ENCODE measurements at places on chromosomes 2 and 18.

DNA sequence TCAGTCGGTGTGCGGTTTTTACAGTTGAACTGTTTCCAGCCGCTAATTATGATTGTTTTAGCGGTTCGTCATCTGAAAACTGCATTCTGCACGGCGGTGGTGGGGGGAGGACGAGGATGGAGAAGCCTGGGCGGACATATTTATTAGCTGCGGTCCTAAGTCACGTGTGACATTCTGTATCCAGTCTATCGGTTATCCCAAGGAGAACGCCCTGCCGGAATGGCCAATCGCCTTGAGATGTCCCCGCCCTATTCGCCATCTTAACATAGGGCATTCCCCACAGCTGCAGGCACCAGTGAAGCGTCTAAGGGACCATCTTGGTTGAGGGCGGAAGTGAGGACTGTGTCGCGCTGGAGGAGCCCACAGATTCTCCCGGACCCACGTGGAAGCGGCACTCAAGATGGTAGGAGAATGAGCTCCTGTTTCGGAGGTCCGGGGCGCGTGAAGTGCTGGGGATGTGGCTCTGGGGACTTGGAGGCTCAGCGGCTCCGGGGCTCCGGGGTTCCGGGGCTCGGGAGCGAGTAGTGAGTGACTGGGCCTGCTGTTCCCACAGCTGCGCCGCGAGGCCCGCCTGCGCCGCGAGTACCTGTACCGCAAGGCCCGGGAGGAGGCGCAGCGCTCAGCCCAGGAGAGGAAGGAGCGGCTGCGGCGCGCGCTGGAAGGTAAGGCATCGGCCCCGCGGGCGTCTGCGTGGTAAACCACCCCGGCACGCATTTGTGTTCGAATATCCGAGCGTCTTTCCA, at the start of gene IMP4:
TSS of gene IMP4 (plus strand) at position 365 of the 743 bp plus-strand sequence. CDS start at position 401, 36 bp downstream.
- peak; percentile 80 for DNase-seq

DNA sequence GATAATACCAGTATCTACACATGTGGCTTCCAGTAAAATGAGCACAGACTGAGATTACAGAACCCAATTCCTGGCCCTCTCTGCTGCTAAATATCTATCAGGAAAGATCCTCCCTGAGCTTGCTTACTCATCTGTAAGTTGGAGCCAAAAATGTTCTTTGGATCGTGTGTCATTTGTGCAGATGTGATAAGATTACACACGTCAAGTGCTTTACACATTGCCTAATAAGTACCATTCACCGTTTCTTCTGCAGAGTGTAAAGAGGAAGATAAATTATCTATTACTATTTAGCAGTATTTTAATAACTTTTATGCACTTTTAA, 23.2 kb upstream of the SLC20A1 start:
- no peak for DNase-seq

DNA sequence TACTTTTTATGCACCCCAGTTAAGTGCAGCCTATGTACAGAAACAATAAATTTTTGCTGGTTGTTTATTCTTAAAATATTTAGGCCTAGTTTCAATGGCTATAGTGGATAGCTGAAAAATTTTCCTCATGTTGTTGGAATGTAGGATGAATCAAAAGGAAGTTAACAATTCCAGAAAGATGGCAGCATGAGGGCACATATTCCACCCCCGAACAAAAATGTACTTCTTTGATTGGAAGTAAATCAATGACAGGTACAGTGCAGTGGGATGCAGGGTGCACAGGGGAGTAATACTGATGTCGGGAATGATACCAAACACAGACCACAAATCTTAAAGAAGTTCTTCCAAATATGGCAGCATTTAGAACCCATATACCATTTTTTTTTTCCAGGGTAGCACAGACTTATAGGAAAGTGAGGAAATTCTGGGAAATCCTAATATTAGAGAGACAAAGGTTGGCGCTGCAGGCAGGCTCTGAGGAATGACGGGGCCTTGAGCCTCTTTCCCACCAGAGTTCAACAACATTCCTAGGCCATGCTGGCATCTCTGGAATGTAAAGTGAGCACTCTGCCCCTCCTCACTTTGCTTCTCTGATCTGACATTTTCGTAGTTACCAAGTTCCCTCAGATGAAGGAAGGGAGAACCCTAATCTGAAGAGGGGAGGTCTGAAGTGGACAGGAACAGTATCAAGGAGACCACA, 36.6 kb upstream of the IKZF2 start:
- no peak for DNase-seq

DNA sequence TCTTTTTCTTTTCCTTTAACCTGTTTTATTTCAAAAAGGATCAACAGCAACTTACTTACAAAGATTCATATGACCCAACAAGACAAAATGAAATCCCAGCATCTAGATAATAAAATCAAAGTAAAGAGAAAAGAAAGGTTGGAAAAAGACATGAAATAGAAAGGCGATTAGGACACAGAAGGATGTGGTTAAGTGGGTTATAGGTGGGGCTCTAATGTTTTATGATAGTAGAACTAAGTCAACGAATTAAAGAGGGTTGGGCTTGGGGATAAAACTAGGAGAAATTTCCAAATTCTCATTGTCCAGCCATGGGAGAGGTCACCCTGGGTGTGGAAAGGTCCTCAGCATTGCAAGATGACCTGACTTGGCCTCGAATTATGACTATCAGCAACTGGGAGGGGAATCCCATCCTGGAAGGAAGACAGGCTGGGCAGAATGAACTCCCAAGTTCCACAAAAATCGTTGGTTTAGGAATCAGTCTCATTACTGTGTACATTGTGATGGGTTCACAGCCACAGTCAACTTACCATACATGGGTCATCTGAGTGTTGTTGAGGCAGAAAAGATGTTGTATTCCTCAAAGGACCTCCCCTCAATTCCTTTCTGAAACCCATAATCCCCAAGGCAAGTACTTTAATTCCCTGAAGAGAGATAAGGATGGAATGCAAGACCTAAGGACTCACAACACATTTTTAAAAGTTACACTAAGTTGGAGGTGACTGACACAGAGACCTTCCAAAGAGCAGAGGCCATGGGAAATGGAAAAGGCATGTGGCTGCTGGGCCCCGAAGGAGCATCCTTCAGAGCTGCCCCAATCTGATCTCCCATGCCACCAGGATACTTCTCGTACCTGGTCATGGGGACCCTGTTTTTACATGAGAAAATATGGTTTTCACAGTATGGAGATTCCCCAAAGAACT, 167.6 kb downstream of the UXS1 start:
- DNase-seq: no peak

DNA sequence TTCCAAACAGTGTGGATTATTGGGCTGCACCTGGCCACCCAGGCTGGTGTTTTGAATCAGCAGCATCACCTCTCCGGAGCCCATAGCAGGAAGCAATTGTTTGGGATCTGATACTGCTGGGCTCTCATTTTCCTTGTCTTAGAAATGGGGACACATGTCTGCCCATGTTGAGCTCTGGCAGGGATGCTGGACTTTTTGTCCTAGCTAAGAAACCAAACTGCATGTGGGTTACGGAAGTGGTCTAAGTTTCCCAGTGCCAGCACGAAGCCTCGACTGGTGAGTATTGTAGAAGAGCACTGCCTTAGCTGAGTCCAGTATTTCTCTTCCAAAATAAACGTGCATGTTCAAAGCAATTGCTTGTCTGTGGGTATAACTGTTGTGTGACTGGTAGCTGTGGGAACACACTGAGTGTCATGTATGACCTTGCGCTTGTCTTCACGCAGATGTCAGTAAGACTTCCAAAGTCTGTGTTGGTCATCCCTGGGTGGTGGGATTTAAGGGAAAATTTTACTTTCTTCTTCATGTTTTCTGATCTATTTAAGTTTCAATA, 43.6 kb downstream of the SH3RF3 start:
- no peak for DNase-seq

GRCh38 chr2:121368836-121369235, 83.8 kb upstream of the TFCP2L1 start:
- DNase-seq: no peak

DNA sequence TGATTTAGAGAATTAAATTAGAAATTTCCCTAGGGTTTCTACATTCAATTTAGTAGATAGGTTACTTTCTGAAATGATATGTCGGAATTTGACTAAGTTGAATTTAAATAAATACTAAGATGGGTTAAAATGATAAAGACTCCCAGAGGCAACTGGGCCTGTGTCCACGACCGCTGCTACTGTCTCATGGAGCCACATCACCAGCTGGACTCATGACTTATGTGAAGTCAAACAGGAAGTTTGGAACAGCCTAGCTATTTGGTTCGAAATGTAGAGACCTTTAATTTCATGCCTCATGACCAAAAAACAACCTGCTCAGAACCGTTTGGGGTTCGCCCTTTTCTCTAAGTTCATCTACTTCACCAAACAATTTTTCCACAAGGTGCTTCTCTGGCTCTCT, 22.2 kb downstream of the GRHL1 start:
- DNase-seq: no peak

DNA sequence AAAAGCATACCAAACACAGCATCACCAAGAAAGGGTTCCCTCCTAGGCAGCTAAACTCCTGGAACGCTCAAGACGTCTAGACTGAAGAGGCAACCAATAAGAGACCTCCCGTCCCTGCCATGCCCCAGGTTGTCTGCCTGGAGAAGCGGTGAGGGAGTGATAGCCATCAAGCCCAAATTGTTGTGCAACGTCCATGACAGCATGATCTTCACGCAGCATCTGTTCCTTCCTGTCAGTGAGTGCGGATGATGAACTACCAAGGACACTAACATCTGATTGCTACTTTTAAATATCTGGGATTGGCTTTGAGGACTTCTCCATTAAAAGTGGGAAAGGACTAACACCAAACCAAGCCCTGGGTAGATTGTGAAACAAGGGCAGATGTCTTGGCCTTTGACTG, 149.7 kb downstream of the TXNL1 start:
- no peak for DNase-seq

DNA sequence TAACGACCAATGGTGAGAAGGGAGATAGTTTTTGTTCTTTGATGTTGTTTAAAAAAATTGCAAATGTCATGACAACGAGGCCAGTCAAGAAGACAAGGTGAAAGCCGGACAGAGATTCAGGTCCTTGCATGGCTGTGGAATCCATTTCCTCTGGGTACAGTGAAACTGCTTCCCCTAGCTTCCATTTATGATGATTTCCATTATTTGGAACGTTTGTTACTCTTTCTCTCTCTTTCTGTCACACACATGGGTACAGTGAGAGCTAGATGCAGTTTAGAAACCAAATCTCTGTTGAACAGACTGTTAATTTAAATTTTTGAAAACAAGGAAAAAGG, 57.4 kb upstream of the MSH2 start:
- no peak for DNase-seq

DNA sequence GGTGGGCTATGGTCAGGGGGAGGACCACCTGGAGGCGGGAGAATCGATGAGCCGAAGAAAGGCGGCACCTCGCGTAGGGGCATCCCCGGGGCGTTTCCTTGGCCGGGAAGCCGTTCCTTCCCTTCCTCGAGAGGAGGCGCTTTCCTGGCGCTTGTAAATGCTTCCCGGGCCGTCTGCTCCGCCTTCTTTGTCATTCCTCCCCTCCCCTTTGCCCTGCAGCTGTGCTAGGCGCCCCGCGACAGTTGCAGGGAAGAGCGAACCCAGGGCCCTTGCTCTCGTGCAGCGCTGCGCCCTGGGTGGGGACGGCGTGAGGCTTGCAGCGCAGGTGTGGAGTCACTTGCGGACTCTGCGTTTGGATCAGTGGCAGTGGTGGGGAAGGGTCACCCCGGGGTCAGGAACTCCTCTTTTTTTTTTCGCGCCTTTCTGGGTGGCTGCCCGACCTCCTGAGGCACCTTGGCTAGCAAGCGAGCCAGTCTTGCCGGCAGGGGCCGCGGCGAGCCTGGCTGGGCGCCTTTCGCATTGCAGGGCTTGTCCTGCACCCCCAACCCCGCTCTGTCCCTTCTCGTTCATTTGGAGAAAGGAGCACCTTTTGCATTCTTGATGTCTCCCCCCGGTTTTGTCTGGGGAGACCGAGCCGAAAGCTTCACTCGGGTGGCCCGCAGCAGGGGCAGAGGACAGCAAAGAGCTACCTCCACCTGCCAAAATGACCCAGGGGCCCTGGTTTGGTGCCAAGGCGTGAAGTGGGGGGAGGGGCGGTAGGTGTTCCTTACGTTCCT, 858 bp downstream of the KCNS3 start:
- DNase-seq: no peak

- no peak for DNase-seq
Measured at GRCh38 chr2:68103030-68103708, 40.4 kb upstream of the C1D start.

DNA sequence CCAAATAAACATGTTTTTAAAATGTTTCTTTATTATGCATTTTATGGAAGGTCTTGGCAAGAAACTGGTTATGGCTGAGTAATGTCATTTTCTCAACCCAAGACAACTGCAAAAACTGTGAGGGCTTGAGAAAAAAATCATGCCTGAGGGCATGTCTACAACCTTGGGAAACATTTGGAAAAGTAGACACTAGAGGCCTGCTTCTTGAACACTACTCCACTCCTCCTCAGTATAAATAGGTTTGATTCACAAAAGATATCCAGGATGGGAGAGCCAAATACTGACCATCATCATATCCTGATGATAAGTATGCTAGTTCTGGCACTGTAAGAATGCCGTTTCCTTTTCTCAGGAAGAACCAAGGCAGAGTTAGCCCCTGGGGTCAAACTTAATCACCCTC, 71.1 kb downstream of the OSR1 start:
- no peak for DNase-seq

GRCh38 chr2:220499225-220499624, 871.8 kb downstream of the SLC4A3 start:
- no peak for DNase-seq

- DNase-seq: no peak
Measured at GRCh38 chr2:226020956-226021355, 621.4 kb downstream of the NYAP2 start.

DNA sequence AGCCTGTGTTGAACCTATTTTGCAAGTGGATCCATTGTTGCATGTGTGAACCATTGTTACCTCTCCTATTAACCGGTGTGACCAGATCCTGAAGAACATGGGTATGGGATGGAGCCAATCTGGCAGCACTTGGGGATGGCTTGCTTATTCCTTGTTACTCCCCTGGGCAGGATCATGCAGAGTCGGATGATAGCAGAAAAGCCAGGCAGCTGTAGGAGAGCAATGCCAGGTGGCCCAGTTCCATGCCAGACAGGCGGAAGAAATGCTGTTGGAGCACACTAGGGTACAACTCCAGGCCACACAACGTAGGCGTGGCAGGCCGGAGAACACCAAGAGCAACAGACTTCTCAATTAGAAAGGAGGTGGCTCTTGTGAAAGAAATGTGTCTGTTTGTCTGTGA, 16.3 kb upstream of the MYO1B start:
- no peak for DNase-seq

GRCh38 chr18:51953521-51953920, 386.5 kb upstream of the DCC start:
- DNase-seq: no peak

- DNase-seq: no peak
Measured at GRCh38 chr2:28160986-28161425, 231.7 kb upstream of the FOSL2 start.

DNA sequence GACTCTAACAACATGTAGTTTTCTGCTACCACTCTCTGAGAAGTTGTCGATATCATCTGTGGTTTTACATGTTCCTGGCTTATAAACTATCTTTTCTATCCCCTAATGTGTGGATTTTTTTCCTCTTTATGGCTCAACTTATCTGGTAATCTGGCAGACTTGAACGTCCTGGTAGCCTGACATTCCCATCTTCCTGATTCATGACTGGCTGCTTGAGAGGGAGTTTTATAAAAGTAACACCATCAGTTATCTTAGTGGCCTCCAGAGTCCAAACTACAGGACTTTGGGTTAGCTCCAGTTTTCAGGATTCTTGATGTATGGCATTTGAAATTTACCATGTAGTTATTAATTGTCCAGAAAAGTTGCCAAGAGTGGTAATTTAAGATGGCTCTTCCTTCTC, 174.0 kb upstream of the GULP1 start:
- no peak for DNase-seq

- no peak for DNase-seq
Measured at GRCh38 chr2:143486976-143487375, 357.8 kb downstream of the ARHGAP15 start.

- no peak for DNase-seq
Measured at GRCh38 chr18:55857956-55858355, 270.0 kb upstream of the TCF4 start.

All from T-helper 17 cell (primary cell).